Muscle of leg (tissue), 16 donors: ENCODE measurements at places on chromosomes 2 and 18.

DNA sequence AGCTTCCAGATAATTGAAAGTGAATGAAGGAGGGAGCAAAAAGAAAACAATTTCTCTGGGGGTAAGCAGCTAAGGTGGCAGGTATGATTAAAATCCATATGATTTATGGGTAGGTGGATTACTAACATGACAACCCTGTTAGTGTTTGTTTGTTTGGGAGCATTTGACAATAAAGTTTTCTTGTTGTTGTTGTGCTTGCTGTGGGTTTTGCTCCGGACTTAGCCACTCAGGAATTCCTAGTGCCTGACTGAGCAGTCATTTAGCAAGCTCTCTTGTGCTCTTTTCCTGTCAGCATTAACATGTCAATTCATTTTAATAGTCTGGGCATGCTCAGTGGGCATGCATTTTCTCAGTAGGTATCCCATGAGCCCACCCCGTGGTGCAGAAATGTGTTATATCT is 674.8 kb upstream of the ZEB2 start:
- no peak for DNase-seq

DNA sequence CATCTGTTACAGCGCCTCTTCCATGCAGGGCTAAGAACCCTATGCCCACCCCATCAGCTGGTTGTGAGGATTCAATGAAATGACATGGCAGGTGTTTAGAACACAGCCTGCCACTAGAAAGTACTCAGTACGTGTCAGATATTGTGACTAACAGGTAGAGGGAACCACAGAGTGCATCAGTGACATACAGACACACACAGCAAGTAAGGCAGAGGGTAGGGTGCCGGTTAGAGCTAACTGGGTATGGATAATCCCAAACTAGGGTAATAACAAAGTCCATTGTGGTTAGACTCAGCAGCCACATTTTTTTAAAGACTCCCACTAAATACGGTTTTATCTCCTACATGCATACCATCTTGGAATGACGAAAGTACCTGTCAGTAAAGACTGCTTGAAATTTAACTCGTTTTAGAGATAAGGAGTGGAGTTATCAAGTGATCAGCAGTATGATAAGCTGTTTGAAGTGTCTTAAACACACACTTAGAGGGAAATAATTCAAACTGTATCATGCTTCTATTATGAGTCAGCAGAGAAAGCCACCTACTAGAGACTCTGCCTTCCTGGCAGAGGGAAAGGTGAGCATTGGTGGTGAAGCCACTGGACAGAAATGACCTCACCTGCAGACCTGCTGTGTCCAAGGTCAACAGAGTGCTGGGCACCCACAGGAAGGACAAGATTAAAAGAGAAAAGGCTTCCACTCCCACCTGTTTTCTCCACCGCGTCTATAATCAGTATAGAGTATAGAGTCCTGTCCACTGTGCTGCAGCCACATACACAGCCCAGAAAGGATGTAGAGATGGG is 20.6 kb downstream of the MPPE1 start:
- DNase-seq = no peak

DNA sequence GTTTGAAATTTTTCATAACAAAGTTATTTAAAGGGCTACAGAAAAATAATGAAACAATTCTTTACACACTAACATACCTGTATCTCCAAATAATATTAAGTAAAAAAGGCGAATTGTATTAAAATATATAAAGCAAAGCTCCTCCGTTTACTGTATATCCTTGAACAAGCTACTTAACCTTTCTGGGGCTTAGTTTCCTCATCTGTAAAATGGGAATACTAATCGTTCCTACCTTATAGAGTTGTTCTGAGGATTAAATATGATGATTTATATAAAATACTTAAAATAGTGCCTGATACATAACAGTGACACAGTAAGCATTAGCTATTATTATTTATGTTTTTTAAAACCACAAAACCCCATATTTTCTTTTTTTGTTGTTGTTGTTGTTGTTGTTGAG is 13.3 kb downstream of the SLC25A12 start:
- DNase-seq = no peak

GRCh38 chr2:151971301-151972051 is 127.4 kb downstream of the CACNB4 start:
- DNase-seq = no peak

GRCh38 chr2:232504438-232504837 is 15.8 kb upstream of the PRSS56 start:
- DNase-seq = no peak

GRCh38 chr2:22355816-22356433 is 1029.1 kb upstream of the KLHL29 start:
- DNase-seq = peak; percentile 52

GRCh38 chr2:219689676-219690628 is 62.5 kb downstream of the SLC4A3 start:
- DNase-seq = peak; percentile 71

DNA sequence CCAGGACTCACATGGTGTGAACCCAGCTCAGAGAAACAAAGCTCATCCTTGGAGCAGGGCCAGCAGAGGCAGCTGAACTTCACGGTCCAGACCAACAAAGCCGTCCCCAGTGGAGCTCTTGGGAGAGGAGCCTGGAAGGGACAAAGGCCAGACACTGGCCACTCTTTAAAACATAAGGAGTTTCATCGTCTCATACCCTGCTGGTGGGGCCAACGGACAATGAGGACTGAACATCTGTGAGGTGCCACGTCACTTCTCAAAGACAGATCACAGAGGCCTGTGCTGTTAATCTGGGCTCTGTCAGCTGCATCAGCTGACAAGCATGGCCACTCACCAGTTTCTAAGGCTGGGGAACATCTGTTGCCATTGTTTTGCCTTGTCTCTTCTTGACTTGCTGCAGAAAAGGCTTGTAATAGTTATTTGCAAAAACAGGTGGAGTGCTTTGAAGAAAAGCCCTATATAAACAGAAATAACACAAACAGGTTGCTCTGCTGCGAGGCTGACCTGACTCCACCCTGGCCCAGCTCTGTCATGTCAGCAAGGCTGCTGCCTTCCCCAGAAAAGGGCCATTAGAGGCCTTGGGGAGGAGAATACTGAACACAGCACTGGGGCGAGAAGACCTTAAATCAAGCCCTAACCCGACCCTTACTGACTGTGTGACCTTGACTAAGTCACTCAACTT is 68.1 kb upstream of the DAPL1 start:
- peak; percentile 85 for DNase-seq

DNA sequence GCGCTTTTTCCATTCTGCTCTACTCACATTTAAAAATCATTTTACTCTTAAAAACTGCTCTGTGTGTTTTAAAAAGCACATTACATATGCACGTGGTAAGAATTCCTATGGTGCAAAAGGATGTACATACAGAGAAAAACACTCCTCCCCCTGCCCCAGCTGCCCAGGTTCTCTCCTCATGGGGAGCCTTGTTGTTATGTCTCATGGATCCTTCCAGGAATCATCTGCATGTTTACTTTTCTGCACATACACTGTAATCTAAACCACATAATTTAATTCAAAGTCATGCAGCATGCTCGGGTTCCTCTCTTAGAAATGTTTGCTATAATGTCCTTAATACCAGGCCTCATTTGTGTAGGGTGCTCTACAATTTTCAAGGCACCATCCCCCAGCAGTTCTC is 243.3 kb downstream of the LOXHD1 start:
- no peak for DNase-seq

DNA sequence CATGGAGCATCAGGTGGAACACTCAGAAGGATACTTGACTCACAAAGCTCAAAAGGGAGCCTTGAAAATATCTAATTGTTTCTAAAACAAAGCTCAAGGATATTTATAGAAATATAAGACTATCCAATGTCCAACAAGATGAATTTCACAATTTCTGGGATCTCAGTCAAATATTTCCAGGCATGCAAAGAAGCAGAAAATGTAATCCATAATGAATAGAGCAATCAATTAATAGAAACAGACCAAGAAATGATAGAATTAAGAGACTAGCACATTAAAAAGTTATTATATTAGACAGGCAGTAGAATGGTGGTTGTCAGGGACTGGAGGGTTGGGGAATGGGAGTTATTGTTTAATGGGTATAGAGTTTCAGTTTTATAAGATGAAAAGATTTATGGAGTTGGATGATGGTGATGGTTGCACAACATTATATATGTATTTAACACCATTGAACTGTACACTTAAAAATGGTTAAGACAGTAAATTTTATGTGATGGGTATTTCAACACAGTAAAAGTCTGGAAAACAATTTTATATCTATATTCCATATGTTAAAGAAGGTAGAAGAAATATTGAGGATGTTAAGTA is 189.9 kb upstream of the PIEZO2 start:
- DNase-seq = peak; percentile 89

DNA sequence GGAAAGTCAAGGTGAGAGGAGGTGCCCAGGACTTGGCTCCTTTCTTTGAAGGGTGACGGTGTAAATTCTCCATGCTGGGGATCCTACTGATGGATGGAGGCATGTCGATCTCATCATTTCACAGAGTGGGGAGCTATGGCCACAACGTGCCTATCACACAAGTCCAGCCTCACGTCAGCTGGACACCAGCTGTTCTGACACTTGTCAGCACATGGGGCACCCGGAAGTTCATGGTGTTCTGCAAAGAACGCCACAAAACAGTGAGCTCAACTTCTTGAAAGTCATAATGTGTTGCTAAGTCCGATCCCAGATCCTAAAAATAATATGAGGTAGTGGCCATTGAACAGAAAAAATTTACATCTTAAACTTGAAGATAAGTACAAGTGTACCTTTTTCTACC is 12.3 kb downstream of the PAX8 start:
- DNase-seq = peak; percentile 48

DNA sequence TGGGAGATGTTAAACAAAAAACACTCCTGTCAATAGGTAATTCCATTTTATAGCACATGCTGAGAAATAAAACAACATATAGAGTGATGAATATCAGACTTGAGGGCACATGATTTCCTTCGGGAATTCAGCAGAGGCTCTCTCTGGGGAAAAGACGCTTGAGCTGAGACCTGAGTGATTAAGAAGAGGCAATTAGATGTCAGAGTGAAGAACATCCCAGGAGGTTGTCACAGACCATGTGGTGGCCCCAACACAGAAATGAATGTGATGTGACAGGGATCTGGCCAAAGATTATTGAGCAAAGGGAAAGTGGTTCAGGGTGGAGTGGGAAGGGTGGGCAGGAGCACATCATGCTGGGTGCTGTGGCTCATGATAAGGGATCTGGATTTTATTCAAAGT is 254.7 kb downstream of the RAD51AP2 start:
- no peak for DNase-seq

GRCh38 chr2:23404426-23404825 is 19.4 kb downstream of the KLHL29 start:
- DNase-seq = peak; percentile 87

GRCh38 chr2:21467910-21468309 is 344.1 kb downstream of the TDRD15 start:
- DNase-seq = no peak

DNA sequence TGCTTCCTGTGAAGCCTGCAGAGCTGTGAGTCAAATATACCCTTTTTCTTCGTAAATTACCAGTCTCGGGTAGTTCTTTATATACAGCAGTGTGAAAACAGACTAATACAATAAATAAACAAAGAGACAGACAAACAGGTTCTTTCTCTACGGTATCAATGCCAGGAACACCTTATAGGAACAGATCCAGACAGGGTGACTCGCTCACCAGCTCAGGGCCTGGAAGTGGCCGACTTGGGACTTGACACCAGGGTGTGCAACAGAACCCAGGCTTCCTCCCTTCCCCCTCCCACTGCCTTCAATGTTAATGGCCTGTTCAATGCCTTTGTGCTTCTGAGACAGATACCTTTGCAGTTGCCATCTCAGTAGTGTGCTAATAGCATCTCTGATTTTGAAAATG is 309.5 kb downstream of the ALK start:
- DNase-seq = no peak

DNA sequence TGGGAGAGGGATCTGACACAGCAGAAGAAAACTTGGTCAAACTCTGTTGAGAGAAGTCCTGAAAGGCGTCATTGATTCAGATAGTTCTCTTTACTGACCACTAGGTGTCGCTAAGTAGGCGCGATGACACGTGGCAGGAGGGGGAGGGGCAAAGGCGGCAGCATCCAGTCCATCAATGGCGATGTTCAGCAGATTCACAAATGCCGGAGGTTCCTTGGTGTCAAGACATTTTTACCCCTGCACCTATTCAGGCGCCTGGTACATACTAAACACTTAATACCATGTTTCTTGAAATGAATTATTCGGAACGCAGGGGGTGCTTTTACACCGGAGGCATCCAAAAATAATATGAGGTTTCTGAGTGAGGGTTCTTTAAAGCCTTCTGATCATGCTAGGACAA is 3.0 kb upstream of the PLEK start:
- peak; percentile 60 for DNase-seq

DNA sequence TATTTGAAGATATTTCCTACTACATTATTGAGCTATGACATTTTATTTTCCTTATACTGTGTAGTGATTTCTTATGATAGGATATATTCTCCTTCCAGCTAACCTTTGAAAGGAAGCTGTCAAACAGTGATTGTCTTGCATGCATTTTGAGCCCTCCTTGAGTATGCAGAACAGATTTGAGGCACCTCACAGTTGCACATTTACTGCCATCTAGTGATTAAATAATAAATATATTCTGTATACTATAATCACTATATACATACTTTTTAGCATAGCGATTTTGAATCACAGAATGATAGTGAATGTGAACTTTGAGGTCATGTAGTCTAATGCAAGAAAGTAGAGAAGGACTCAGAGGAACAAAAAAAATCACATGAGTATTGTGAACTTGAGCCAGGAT is 268.4 kb upstream of the CDH19 start:
- peak; percentile 31 for DNase-seq

DNA sequence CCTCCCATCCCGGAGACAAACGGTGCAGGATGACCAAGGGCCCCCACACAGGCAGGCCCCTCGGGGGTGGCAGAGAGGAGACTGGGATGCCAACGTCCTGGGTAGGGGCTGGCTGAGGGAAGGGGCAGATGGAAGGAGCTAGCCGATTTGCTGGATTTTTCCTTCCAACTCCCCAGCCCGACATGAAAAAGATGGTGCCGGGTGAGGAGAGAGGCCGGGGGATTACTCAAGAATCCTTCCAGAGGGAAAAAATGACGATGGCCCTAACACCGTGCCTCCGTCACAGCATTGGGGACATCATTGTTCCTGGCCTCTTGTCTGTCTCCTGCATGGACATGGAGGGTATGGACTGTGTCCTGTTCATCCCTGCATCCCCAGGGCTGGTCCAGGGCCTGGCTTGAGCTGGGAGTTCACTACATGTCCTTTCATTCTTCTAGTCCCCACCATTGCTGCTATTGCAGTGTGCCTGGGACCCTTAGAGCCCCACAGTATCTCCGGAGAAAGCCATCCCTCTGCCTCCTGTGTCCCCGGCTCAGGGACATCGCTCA is 217.7 kb downstream of the TNS1 start:
- no peak for DNase-seq

GRCh38 chr18:13500227-13500865 is 226.0 kb downstream of the FAM210A start:
- peak; percentile 95 for DNase-seq

DNA sequence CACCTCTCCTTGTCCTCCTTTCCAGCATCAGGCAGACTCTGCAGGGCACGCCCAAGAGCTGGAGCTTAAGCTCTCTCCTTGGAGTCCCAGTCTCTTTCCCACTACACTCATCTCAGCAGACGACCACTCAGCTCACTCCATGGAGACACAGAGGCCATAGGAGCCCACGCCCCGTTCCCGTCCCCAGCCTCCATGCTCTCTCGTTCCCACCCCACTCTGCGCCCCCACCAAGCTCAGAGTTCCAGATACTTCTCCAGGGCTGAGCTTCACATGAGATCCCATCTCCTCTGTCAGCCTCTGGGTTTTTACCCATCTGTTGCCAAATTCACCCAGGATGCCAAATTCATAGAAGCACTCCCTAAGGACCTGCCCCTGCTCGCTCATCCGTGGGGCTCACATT is 87.3 kb downstream of the MALT1 start:
- no peak for DNase-seq
